ENCODE measurements at places on chromosomes 12 and 14. TPM values are rescaled to one million over a fixed set of nuclear protein-coding genes. Genes with fewer than 3 reads are reported as not detected.

Gene LRP1
- 326 TPM for total RNA-seq

Gene GLT1D1
- not detected for total RNA-seq

Gene SPTB
- total RNA-seq, result under 0.01 TPM

Gene C12orf56
- 0.19 TPM for total RNA-seq

Gene PPP4R4
- total RNA-seq, result 2.5 TPM

Gene TPH2
- not detected for total RNA-seq

Gene CCDC177
- total RNA-seq, result under 0.01 TPM

Gene KRT1
- total RNA-seq, result not detected

Gene MYBPC1
- not detected for total RNA-seq

Gene CLEC4C
- total RNA-seq, result not detected

Gene NUP37
- 62.3 TPM for total RNA-seq

Gene ACSM4
- not detected for total RNA-seq

Gene GYS2
- total RNA-seq, result not detected

Gene INSM2
- total RNA-seq, result not detected

Gene IL25
- not detected for total RNA-seq

Gene KRT78
- total RNA-seq, result not detected

Gene KRT79
- total RNA-seq, result not detected

Gene NANOG
- total RNA-seq, result not detected

Gene HAL
- under 0.01 TPM for total RNA-seq

Gene RPS6KL1
- 0.96 TPM for total RNA-seq

Gene GTF2H3
- total RNA-seq, result 60.0 TPM

Gene CFAP251
- total RNA-seq, result 3.8 TPM

Gene P2RX2
- total RNA-seq, result not detected

Gene WNT5B
- total RNA-seq, result 47.6 TPM

Gene AGAP2
- 0.28 TPM for total RNA-seq

Gene GLS2
- under 0.01 TPM for total RNA-seq

Gene FITM1
- total RNA-seq, result not detected

Gene INHBC
- total RNA-seq, result not detected

Gene LMO3
- total RNA-seq, result 0.56 TPM

Gene TAS2R30
- total RNA-seq, result 4.2 TPM

Data from regular cardiac myocyte (primary cell).